ENCODE measurements at places on chromosomes 12 and 14. TPM values are rescaled to one million over a fixed set of nuclear protein-coding genes. Genes with fewer than 3 reads are reported as not detected.

The SLC4A8 gene
- polyA plus RNA-seq = 3.1 TPM

The UNC79 gene
- polyA plus RNA-seq = 0.03 TPM

The MIP gene
- not detected for polyA plus RNA-seq

The CMAS gene
- 5.9 TPM for polyA plus RNA-seq

The SIX1 gene
- polyA plus RNA-seq = 0.16 TPM

The GRIP1 gene
- polyA plus RNA-seq = 0.22 TPM

All from B cell (primary cell).